HuH-7 (cell line): ENCODE measurements at places on chromosomes 5 and 9.

DNA sequence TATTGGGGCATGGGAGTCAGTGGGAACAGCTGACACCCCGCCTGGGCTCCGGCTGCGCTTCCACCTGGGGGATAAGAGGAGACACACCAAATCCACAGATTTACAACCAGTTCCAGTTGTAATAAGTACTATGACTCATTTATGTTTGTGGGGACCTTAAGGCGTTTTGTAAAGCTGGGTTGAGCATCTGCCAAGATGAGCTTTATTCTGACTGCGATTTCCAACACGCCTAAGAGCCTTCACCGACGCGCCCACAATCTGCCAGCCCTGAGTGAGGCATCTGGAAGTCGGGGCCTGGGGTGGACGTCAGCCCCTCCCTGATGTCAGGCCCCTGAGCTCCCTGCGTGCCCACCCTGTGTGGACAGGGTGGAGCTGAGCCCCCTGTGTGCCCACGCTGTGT lies 14.3 kb upstream of the LHX3 start:
- no peak for DNase-seq

- DNase-seq, result peak; percentile 1
Measured at GRCh38 chr9:19720377-19720776, 68.5 kb downstream of the SLC24A2 start.

DNA sequence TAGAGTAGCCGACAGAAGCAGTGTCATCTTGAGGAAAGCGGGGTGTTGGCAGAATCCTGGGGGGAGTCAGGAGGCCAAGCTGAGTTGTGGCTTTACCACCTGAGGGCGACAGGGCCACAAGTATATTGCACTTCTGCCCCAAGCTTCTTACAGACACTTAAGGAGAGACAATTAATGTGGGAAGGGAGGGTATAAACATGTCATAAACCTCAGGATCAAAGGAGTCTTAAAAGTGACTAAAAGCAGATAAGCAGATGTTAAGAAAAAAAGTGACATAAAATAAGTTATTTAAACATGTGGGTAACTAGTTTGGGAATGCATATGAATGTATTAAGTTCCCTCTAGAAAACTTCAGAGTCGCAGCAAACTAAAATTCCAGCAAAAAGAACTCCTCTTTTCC lies 63.9 kb downstream of the ERAP1 start:
- DNase-seq, result no peak

DNA sequence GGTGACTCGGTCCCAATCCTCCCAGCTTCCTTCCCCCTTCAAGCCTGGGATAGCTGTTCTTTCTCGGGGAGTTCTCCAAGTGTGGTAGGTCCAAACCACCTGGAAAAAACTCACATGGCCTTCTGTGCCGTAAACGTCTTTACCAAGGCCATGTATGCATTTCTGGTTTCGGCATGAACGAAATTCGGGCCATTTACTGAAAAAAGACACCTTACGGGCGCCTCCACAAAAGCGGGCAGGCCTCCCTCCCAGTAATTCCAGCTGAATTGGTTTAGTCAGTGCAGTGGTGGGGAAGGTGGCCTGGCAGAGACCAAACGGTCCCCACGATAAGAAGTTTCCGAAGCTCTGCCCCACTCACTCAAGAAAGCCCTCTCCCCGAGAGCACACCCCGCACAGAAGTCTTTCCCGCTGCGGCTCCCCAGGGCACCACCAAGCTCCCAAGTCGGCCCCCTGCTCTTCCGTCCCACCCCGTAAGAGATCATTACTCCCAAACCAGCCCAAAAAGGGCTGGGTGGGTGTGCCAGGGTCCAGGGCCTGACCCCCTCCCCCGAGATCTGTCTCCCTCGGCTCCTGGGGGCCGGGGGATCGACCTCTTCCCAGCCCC lies 86.3 kb upstream of the MELK start:
- peak; percentile 44 for DNase-seq

GRCh38 chr5:15222156-15222555 lies 277.8 kb upstream of the FBXL7 start:
- DNase-seq, result no peak

DNA sequence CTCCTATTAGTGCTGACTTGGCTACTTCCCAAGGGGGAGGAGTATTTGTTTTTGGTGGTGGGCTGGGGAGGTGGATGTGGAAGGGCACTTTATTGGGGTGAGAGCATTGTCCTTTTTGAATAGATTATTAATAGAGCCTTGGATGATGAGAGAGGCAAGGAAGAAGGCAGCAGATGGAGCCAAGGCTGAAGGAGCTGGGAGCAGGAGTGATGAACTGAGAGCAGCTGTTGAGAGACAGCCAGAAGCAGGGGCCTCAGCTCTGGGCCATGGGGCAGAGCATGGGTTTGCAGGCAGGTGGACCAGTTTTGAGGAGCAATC lies 29.6 kb downstream of the RGS3 start:
- no peak for DNase-seq

DNA sequence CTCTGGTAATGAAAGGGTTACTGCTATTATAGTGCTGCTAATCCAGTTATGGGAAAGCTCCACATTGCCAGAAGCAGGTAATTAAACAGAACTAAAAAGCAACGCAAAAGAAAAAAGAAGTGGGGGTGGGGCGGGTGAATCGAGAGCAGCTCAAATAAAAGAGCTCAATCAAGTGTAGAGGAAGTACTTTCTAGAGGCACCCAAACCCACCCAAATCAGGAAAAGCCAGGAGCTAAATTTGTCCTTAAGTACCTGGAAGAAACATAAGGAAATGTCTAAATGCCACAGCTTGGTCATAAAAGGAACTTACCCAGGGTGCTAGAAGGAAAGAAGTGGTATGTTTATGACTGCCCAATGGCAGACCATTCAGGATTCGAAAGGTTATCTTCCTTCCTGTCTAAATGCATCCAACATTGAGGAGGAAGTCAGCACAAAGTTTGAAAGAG lies 2.4 kb upstream of the RNF145 start:
- DNase-seq, result no peak
